ENCODE measurements at places on chromosomes 5 and 9.

- no peak for DNase-seq
- H3K36me3 ChIP-seq, result no peaks in the 10 kb centered on the region
- H3K27ac ChIP-seq, result no peak overlapping the region
- no peak overlapping the region for H3K4me3 ChIP-seq
Observed at GRCh38 chr9:130536701-130537107, 42.7 kb upstream of the FUBP3 start.

GRCh38 chr5:139658501-139658927 is 10.4 kb downstream of the CXXC5 start:
- no peak for DNase-seq
- no peak overlapping the region for H3K27ac ChIP-seq
- H3K4me3 ChIP-seq, result no peak overlapping the region
- H3K4me1 ChIP-seq, result peaks cover 52% of the 10 kb centered on the region
- H3K36me3 ChIP-seq, result peaks cover 23% of the 10 kb centered on the region

GRCh38 chr5:109053995-109054417 is 306.3 kb downstream of the FER start:
- no peak overlapping the region for H3K4me3 ChIP-seq
- no peaks in the 10 kb centered on the region for H3K4me1 ChIP-seq
- no peak for DNase-seq
- H3K27ac ChIP-seq, result no peak overlapping the region
- peaks cover 6% of the 10 kb centered on the region for H3K36me3 ChIP-seq
- no peaks in the 10 kb centered on the region for H3K27me3 ChIP-seq

- H3K36me3 ChIP-seq, result no peaks in the 10 kb centered on the region
- no peak for DNase-seq
- H3K4me1 ChIP-seq, result peaks cover 2% of the 10 kb centered on the region
- no peaks in the 10 kb centered on the region for H3K27me3 ChIP-seq
- H3K27ac ChIP-seq, result no peak overlapping the region
Observed at GRCh38 chr9:89731262-89732182, 126.7 kb downstream of the GADD45G start.

GRCh38 chr9:117691367-117691766 is 12.8 kb upstream of the TLR4 start:
- H3K36me3 ChIP-seq, result no peaks in the 10 kb centered on the region
- H3K27me3 ChIP-seq, result no peaks in the 10 kb centered on the region
- no peak for DNase-seq
- no peaks in the 10 kb centered on the region for H3K4me1 ChIP-seq
- no peak overlapping the region for H3K27ac ChIP-seq

GRCh38 chr5:87300744-87301143 is 33.1 kb downstream of the RASA1 start:
- H3K27ac ChIP-seq, result no peak overlapping the region
- no peaks in the 10 kb centered on the region for H3K27me3 ChIP-seq
- no peaks in the 10 kb centered on the region for H3K4me1 ChIP-seq

DNA sequence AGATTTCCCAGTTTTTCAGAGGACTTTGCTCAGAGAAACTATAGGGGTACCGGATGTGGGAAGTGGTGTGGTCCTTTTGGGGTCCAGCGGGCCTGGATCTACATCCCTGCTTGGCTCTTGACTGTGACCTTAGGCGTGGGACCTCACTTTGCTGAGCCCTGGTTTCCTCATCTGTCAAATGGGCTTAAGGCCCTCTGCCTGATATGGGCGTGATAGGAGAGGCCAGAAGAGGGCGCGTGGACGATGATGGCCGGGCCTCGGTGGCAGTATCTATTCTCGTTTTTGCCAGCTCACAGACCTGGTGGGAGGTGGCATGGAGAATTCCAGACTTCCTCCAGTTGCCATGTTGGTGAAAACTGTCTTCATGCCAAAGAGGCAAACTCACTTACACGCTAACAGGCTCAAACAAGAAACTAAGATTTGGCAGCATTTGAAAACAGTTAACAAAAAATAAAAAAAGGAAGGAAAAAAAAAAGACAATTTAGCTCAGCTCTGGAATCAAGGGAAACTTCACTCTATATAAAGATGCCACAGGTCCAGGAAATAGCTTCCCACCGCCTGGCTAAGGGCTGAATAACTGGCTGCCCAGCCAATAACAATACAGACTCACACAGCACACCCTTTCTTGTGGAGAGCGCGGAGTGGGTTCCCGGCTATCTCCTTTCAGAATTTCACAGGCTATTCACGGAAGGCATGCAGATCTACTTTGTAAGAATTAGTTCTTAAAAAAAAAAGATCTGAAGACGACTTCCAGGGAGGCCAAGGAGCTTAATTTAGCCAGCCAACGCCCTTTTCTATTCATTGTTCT is 1.7 kb downstream of the SH3PXD2B start:
- peak overlapping the region; percentile 19 for H3K4me3 ChIP-seq
- DNase-seq, result no peak
- peaks cover 21% of the 10 kb centered on the region for H3K4me1 ChIP-seq
- no peaks in the 10 kb centered on the region for H3K27me3 ChIP-seq
- H3K27ac ChIP-seq, result peak overlapping the region; percentile 93

DNA sequence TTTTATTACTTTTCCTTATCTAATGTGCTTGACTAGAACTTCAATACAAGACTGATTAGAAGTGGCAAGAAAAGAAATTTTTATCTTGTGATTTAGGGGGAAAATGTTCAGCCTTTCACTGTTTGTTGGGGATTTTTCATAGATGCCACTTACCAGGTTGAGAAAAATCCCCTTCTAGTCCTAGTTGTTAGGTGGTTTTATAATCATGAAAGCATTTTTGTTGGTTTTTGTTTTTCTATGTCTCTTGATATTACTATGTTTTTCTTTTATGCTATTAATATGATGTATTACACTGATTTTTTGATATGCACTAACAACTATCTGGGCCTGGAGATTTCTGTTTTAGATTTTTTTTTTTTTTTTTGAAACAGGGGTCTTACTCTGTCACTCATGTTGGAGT is 134.0 kb downstream of the PARP8 start:
- no peak overlapping the region for H3K4me3 ChIP-seq
- peaks cover 4% of the 10 kb centered on the region for H3K36me3 ChIP-seq
- H3K27ac ChIP-seq, result no peak overlapping the region
- H3K27me3 ChIP-seq, result no peaks in the 10 kb centered on the region
- no peaks in the 10 kb centered on the region for H3K4me1 ChIP-seq
- no peak for DNase-seq

DNA sequence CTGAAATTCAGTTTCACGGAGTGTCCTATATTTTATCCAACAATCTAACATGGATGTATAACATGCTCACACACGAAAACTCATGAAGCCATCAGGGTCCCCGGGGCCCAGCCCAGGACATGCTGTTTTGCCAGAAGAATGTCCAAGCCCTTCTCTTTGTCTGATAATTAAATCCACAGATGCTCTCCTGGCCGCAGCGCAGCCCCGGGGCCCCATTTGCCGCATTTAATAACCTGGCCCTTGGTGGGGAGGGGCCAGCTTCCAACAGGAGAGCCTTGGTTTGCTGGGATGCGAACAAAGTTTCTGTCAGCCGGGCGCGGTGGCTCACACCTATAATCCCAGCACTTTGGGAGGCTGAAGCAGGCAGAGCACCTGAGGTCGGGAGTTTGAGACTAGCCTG is 30.0 kb downstream of the PLPP7 start:
- H3K36me3 ChIP-seq, result no peaks in the 10 kb centered on the region
- H3K27me3 ChIP-seq, result no peaks in the 10 kb centered on the region
- H3K4me1 ChIP-seq, result no peaks in the 10 kb centered on the region

GRCh38 chr9:35619800-35620158 is 1.6 kb upstream of the CD72 start:
- DNase-seq, result no peak
- no peak overlapping the region for H3K4me3 ChIP-seq
- peaks cover 7% of the 10 kb centered on the region for H3K27me3 ChIP-seq

- no peak overlapping the region for H3K27ac ChIP-seq
- no peak for DNase-seq
- H3K36me3 ChIP-seq, result no peaks in the 10 kb centered on the region
- no peak overlapping the region for H3K4me3 ChIP-seq
Observed at GRCh38 chr5:52010454-52010853, 627.2 kb downstream of the ISL1 start.

DNA sequence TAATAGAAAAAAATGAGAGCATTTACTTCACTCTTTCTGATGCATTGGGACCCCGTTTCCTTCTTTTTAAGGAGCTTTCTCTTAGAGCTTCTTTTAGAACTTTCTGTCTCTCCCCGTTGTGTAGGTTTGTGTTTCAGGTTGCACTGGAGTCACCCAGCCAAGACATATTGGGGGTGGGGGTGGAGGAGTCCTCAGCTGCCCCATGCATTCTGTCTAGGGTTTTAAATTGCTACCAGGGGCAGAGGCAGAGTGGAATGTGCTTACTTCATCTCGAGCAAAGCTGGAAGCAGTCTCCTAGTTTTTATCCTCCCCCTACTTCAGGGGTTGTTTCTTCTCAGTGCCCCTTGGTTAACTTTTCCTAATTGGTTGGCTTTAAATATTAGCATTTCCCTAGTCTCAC is 9.4 kb downstream of the OR2K2 start:
- H3K4me3 ChIP-seq, result no peak overlapping the region
- no peaks in the 10 kb centered on the region for H3K4me1 ChIP-seq
- H3K27me3 ChIP-seq, result no peaks in the 10 kb centered on the region

GRCh38 chr9:27108981-27109541 is at the start of gene TEK:
Gene TEK (plus strand): TSS chr9:27109225. CDS start chr9:27109591, 366 bp downstream.
- H3K4me1 ChIP-seq, result no peaks in the 10 kb centered on the region
- peak within 1 kb of the TSS; percentile 79 for H3K4me3 ChIP-seq
- DNase-seq, result peak; percentile 33
- no peaks in the 10 kb centered on the region for H3K27me3 ChIP-seq
- peak within 1 kb of the TSS; percentile 75 for H3K27ac ChIP-seq

DNA sequence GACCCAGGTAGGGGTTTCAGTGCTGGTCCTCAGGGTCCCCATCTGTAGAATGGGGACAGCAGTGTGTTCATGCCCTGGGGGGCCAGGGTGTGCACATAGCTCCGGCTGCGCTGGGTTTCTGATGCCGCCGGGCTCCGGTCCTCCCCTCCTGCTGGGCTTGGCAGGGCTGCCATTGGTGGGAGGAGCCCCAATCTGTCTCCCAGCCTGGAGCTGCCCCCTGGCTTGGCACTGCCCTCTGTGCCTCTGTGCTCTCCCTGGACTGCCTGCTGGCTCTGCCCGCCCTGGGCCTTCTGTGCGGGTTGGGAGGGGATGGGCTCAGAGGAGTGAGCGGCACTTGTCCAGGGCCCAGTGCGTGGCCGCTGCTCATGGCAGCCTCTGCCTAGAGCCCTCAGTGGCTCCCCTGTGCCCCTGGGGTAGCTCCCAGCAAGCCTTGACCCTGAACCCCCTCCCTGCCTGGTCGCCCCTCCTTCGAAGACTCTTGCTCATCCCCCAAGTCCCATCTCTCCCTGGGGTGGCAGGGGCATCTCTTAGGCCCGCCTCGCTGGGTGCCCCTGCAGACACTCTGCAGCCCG is 35.7 kb downstream of the RXRA start:
- no peaks in the 10 kb centered on the region for H3K36me3 ChIP-seq
- no peak overlapping the region for H3K4me3 ChIP-seq
- H3K4me1 ChIP-seq, result peaks cover 15% of the 10 kb centered on the region
- no peaks in the 10 kb centered on the region for H3K27me3 ChIP-seq
- no peak overlapping the region for H3K27ac ChIP-seq

GRCh38 chr9:16690205-16690604 is 180.3 kb downstream of the BNC2 start:
- H3K27me3 ChIP-seq, result no peaks in the 10 kb centered on the region
- no peak overlapping the region for H3K4me3 ChIP-seq
- peaks cover 2% of the 10 kb centered on the region for H3K4me1 ChIP-seq
- no peak for DNase-seq
- H3K36me3 ChIP-seq, result no peaks in the 10 kb centered on the region

GRCh38 chr9:124322618-124323432 is 65.1 kb downstream of the NEK6 start:
- DNase-seq, result no peak
- no peak overlapping the region for H3K4me3 ChIP-seq
- no peak overlapping the region for H3K27ac ChIP-seq
- H3K36me3 ChIP-seq, result peaks cover 80% of the 10 kb centered on the region
- no peaks in the 10 kb centered on the region for H3K4me1 ChIP-seq

DNA sequence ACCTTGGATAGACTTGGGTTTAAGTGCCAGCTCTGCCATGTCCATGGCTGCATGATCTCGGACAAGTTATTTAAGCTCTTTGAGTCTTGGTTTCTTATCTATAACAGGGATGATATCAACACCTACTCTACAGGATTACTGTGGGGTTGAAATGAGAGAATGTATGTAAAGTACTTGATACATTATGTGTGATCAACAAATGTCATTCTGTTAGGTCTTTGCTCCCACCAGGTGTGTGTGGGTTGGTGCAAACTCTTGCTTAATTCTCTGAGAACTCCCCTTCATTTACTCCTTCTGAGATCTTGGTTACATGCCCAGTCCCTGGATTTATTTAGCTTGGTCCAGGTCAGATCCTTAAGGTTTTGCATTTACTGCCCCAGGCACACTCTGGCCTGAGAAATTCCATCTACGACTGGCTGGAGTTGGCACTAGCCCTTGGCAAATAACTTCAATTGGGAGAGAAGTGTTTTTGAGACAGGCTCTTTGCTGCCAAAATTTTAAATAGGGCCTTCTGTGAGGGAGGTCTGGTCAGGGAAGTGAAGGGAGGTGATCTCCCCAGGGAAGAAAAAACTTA is 63.5 kb upstream of the KLF9 start:
- no peak overlapping the region for H3K27ac ChIP-seq
- no peak overlapping the region for H3K4me3 ChIP-seq
- no peak for DNase-seq
- H3K27me3 ChIP-seq, result peaks cover 31% of the 10 kb centered on the region
- no peaks in the 10 kb centered on the region for H3K36me3 ChIP-seq

GRCh38 chr5:104512063-104512825 is 949.7 kb upstream of the NUDT12 start:
- H3K27ac ChIP-seq, result no peak overlapping the region
- H3K27me3 ChIP-seq, result no peaks in the 10 kb centered on the region
- H3K4me3 ChIP-seq, result no peak overlapping the region
- no peaks in the 10 kb centered on the region for H3K4me1 ChIP-seq

GRCh38 chr5:123144096-123144495 is 55.1 kb downstream of the PRDM6 start:
- no peak overlapping the region for H3K27ac ChIP-seq
- H3K4me3 ChIP-seq, result no peak overlapping the region
- no peak for DNase-seq
- H3K36me3 ChIP-seq, result no peaks in the 10 kb centered on the region
- no peaks in the 10 kb centered on the region for H3K27me3 ChIP-seq

DNA sequence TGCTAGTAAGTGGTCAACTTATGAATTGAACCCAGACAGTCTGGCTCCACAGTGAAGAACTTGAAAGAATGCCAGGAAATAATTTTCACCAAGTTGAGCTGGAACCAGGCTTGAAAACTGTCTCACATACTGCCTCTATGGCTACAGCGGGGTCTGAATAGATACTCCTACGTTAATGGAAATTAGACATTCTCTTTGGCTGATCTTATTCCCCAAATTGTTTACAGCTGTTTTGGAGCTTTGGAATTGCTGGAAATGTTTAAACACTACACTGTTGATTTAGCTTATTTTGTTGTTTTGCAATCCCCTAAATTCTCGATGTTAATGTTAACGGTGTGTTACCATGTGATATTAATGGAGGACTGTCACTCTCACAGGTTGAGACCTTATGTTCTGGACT is 146.4 kb downstream of the FBXL7 start:
- no peak overlapping the region for H3K4me3 ChIP-seq
- no peaks in the 10 kb centered on the region for H3K27me3 ChIP-seq
- no peak for DNase-seq
- H3K36me3 ChIP-seq, result no peaks in the 10 kb centered on the region
- H3K4me1 ChIP-seq, result no peaks in the 10 kb centered on the region
- no peak overlapping the region for H3K27ac ChIP-seq

Data from neuronal stem cell (in vitro differentiated cells).